Ovary (tissue), 10 donors: ENCODE measurements at places on chromosomes 5 and 9.

GRCh38 chr9:7454624-7455023 is 345.0 kb downstream of the DMAC1 start:
- DNase-seq = no peak

GRCh38 chr5:7436521-7436920 is 40.6 kb downstream of the ADCY2 start:
- no peak for DNase-seq

GRCh38 chr5:136016945-136017530 is 11.8 kb upstream of the TGFBI start:
- no peak for DNase-seq

DNA sequence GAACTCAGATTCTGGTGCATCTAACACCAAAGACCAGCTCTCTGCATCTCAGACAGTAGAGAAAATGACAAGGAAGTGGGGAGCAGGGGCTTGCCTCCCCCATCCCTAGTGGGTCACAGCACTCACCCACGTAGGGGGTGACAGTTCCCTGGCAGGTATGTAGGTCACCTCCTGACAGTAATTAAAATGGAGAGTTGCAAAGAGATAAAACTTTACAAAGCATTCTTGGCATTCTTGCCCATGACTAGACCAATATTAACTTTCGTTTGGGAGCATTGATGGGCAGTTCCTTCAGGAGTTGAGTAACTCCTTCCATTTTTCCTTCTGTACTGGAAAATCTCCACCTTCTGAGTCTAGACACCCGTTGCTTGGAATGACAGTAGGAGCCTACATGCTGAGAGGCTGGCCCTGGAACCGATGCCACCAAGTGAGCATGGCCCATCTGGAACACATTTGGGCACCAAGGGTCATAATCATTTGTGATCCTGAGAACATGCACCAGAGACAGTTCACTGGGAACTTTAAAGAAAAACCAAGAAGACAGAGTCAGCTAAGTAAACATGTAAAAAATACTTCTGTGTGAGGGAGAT is 81.5 kb upstream of the MSX2 start:
- DNase-seq = no peak

GRCh38 chr9:27747450-27747849 is 174.2 kb upstream of the C9orf72 start:
- no peak for DNase-seq

- no peak for DNase-seq
These were observed 177.0 kb upstream of the PPP1R26 start for GRCh38 chr9:135302329-135303279.

- DNase-seq = no peak
These were observed 156.2 kb upstream of the NR3C1 start for GRCh38 chr5:143559586-143560109.

- DNase-seq = no peak
These were observed 48.6 kb downstream of the FOXI1 start for GRCh38 chr5:170154297-170154696.
